DMS 273 treated with DMSO at 0.1 percent for 48 hours (cell line): ENCODE measurements at places on chromosomes 5 and 9.

GRCh38 chr5:135451581-135452320, 400 bp downstream of the TIFAB start:
- DNase-seq = no peak

DNA sequence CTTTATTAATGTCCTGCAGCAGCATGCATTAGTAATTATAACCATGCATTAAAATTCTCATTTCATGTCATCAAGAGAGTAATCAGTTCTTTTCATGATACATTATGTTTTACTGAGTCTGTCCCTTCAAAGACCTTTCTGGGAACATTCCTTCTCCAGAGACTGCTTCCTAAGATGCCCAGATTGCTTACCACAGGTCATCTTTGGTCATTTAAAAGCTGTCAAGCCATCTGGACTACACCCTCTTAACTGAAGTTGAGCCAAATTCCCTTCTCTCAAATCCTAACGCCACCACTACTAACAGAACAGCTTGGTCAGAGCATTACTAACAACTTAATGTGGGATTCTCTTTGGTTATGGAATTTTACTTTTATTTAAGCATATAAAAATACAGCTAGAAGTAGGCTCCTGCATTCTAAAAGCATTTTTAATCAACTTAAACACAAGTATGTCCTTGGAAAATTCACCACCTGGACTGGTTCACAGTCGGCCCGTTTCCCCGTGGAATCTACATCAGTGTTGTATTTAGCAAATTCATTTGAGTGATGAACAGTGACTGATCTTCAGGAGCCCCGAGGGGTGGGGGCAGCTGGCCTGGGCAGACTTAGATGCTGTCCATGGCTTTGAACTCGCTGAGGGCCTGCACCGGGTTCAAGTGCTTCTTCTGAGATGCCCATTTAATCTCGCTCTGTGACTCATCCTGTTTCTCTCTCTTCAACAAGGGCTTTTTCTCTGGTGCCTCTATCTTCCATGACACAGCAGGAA, 92.8 kb upstream of the CCDC112 start:
- DNase-seq = peak; percentile 21

GRCh38 chr5:28374492-28374967, 1336.1 kb upstream of the CDH9 start:
- no peak for DNase-seq

DNA sequence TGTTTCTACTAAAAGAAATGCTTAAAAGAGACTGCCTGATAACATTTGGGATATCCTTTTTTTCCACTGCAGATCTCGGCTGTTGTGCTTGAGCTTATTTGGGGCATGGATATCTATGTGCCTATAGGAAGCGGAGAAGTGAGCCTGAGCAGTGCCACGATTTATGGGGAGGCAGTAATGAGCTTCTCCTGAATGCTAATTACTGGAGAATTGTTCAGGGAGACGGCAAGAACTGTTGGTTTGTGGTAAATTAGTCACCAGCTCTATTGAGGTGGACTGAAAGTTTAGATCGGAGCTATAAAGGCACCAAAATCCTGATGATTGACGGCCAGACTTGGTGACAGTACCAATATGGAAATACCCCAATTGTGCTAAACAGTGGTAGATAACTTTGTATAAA, 186.5 kb downstream of the ARHGEF28 start:
- DNase-seq = no peak

DNA sequence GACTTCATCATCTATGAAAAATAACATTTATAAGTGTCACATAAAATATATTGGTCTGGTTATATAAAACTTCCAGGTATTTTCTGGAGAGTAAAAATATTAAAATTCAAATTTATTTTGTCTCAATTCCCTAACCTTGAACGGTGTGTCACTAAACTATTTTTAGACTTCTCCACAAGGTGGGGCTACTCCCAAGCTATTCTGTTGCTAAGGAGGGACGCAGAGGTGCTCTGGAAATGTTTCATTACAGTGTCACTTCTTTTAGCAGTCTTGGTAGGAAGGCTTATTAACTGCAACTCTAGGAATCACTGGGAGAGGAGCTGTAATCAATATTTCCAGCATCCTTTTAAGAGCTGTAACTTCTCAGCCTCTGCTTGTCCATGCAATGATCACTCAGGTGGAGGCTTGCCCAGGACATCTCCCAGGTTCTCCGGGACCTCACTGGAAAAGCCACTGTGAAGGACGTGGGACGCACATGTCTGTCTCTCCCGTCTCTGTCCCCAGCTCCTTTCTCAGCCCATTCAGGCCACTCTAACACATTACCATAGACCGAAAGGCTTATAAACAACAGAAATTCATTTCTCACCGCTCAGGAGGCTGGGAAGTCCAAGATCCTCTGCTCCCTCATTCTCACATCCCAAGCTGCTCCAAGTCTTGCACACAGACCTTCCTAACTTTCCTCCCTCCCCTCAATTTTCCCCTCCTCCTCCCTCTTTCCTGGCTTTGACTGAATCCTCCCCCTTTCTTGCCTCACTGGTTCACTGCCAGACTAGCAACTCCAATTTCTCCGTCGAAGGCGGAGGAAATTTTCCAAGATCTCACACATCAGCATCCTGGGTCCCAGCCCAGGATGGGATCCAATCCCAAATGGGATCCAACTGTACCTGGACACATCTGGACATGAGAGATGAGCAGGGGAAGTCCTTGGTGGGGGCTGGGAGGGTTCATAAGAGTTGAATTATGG, 32.7 kb upstream of the DNAH5 start:
- DNase-seq = no peak

DNA sequence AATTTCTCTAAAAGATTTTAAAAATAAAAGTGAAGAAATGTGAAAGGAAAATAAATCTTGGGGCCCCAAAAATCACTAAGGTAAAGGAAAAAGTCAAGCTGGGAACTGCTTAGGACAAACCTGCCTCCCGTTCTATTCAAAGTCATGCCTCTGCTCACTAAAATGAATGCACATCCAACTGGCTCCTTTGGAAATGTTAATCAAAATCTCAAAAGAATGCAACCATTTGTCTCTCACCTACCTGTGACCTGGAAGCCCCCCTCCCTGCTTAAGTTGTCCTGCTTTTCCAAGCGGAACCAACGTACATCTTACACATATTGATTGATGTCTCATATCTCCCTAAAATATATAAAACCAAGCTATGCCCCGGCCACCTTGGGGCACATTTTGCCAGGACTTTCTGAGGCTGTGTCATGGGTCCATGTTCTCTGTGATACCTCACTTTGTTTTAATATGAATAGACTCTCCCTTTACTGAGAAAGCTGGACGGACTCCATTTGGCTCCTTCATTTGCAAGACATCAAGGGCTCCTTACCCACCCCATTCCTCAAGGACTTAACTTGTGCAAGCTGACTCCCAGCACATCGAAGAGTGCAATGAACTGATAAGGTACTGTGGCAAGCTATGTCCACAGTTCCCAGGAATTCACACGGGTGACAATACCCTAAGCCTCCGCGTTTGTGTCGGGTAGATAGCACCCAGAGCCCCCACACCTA, 164.3 kb downstream of the SMC2 start:
- no peak for DNase-seq

DNA sequence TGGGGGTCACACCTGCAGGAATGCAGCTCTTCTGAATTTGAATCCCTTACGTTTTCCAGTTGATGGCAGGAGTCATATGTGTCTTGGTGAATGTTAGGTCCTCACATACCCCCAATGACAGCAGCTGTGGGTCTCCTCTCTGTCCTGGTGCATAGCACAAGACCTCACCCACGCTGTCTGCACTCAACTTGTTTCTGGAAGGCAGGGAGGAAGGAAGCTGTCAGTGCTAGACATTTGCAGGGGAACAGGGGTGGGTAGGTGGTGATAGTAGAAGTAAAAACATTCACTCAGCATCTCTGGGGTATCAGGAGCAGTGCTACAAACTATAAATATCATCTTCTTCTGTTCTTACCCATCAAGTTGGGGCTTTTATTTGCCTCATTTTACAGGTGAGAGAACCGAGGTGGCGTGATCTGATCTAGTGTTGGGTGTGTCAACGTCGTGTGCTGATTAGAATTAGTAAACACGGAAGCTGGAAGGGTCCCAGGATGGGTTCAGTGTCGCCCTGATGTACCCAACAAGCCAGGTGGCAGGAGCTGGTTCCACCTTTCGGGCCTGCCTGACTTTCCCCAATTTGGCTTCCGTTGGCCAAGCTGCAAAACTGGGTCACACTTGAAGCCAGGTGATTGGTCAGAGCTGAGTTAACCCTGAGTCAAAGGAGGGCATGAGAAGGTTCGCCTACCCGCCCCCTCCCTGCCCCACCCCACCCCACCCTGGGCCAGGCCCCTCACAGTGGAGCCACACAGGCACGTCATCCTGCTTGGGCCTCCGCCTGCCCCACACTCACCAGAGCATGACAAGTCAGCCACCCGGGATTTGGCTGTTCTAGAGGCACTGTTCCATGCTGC, 15.8 kb downstream of the ERGIC1 start:
- DNase-seq = no peak

DNA sequence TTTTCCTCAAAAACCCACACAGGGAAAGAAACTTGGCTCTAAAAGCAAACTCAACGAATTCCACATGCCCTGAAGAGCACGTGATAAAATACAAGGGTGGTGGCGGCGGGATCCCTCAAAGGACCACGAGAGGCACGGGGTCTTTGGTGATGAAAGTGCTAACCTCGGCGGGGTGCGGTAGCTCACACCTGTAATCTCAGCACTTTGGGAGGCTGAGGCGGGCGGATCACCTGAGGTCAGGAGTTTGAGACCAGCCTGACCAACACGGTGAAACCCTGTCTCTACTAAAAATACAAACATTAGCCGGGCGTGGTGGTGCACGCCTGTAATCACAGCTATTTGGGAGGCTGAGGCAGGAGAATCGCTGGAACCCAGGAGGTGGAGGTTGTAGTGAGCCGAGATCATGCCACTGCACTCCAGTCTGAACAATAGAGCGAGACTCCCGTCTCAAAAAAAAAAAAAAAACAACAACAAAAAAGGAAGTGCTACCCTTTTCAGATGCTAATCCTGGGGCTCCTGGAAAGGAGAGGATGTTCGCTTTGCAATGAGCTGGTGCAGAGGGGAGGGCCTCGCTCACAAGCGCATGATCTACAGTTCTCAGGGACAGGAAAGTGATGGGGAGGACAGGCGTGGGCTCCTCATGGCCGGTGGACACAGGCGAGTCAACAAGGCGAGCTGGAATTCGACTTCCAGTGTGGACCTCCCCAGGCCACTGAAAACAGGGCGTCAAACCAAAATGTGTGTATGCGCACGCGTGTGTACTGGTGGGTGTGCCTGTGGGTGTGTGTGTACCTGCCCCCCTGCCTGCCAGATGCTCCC, 54.1 kb downstream of the USP20 start:
- DNase-seq = no peak

DNA sequence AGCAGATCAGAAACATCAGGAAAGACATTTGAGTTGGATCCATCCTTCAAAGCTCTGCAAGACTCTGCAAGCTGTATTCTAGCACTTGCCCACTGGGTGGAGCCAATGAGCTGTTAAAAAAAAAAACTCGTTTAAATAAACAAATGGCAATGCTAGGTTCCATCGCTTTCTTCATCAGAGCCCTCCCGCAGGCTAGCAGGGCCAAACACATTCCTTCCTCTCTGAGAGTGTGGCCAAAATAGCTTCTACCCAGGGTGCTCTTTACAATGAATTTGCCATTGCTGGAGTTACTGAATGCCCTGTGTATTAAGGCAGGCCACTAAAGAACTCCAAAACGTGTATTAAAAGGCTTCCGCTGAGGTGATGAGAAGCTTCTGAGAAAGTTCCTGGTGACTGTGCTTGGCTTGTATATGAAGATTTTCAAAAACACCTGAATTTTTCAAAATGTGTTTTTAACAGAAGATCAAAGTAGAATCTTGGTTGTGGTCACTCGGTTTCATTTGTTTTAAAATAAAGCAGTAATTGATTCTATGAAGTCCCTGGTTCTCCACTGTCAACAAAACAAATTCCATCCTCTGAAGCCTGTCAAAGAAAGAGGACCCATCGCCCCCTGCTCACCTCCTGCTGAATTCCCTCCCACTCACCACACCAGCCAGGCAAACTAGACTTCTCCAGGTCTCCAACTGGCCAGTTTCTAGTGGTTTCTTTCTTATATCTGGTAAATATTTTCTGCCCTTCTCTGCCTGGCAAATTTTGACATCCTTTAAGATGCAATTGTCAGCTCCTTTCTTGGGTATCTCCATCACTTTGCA, 36.5 kb upstream of the EQTN start:
- peak; percentile 33 for DNase-seq

DNA sequence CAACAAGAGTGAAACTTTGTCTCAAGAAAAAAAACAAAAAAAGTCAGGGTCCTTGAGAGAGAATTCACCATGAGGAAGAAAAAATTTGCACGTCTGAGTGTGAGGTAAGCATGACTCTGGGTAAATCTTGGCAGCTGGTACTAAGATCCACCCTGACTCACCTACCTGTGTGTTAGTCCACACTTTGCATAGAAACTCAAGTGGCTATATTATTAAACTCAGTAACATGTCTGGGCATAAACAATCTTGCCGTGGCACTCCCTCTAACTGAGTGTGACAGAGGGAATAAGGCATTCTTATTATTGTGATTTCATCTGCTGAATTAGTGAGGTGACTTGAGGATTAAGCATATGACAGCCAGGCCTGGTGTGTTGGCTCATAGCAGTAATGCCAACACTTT, 259.4 kb upstream of the VLDLR start:
- DNase-seq = no peak

DNA sequence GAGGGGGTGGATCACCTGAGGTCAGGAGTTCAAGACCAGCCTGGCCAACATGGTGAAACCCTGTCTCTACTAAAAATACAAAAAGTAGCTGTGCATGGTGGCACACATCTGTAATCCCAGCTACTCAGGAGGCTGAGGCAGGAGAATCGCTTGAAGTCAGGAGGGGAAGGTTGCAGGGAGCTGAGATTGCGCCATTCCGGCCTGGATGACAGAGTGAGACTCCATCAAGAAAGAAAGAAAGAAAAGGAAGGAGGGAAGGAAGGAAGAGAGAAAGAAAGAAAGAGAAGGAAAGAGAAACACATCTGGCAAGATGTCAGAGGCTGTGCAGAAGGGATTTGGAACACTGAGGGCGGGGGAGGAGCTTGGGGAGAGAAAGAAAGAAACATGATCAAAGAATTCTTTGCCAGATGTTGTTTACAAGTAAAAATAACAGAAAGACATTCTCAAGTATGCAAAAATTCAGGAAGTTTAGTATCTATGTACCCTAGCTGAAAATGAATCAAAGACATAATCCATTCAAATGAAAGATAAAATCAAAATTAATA, 93.7 kb downstream of the AK8 start:
- no peak for DNase-seq

GRCh38 chr5:158899792-158900191, 199.9 kb downstream of the EBF1 start:
- peak; percentile 79 for DNase-seq
